ENCODE measurements at places on chromosomes 4 and X.

DNA sequence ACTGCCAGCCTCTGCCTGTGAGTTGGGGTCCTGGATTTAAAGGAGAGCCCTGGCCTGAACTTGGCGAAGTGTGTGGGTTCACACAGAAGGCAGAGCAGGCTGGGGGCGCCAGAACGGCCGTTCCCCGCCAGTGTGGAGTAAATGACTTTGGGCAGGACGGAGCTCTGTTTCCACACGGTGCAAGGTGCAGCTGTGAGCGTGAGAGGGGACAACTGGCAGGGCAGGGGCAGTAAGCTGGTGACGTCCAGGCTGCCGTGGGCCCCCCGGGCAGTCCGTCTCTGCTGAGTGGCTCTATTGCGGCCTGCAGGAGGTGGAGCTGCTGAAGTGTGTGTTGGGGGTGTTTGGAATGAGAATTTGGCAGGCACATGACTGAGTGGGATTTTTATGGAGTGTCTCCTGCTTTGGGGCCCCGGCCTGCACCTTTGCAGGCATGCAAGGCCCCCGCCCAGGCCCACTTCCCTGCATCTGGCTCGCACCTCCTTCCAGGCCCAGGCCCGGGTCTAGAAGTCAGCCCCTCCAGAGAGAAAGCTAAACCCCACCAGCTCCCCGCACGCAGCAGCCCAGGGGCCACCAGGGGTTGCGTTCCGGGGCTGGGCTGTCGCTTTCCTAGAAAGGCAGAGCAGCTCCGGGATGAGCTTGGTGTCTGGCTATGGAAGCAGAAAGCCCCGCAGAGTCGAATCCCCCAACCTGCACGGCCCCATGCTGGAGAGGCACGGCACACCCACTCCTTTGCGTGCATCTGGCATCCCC lies 62.2 kb upstream of the GRPEL1 start:
- no peak for DNase-seq

DNA sequence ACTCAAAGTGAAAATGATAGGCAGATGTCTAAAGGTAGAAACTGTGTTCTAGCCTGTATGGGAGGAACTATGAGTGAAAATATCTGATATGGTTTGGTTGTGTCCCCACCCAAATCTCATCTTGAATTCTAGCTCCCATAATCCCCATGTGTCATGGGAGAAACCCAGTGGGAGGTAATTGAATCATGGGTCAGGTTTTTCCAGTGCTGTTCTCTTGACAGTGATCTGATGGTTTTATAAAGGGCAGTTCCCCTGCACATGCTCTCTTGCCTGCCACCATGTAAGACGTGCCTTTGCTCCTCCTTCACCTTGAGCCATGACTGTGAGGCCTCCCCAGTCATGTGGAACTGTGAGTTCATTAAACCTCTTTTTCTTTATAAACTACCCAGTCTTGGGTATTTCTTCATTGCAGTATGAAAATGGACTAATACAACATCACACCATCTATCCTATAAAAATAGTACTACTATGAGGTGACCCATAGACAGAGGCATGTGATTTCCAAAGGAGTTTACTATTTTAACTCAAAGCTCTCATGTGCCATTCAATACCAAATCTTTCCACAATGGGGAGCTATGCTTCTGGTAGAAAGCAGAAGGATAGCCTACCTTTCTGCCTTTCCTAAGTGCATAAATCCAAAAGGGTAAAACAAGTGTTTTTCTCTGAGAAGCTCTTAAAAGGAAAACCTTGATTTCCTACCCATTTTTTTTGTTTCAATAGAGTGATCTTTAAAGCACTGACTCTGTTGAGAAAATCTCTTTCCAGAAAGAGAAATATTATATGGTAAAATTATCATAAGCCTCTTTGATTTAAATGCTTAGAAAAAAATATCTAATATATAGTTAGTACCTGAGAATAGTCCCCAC lies 38.8 kb downstream of the SEC31A start:
- DNase-seq, result peak; percentile 20

DNA sequence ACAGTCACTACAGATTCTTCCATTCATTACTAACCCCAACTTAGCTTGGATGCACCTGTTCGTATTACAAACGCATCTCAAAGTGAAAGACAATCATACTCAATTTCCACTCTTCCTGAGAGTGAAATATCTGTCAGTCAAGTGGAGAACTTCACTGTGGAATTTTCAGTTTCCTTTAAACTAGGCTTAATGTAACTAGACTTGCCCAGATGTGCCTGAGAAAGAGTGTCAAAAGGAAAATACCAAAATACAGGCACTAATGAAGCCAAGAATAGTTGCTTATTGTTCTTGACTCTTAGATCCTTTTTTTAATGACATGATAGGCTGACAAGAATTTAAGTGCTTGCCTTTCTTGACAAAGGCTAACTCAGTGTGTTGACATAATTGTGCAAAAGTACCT lies 72.4 kb upstream of the NR3C2 start:
- no peak for DNase-seq

DNA sequence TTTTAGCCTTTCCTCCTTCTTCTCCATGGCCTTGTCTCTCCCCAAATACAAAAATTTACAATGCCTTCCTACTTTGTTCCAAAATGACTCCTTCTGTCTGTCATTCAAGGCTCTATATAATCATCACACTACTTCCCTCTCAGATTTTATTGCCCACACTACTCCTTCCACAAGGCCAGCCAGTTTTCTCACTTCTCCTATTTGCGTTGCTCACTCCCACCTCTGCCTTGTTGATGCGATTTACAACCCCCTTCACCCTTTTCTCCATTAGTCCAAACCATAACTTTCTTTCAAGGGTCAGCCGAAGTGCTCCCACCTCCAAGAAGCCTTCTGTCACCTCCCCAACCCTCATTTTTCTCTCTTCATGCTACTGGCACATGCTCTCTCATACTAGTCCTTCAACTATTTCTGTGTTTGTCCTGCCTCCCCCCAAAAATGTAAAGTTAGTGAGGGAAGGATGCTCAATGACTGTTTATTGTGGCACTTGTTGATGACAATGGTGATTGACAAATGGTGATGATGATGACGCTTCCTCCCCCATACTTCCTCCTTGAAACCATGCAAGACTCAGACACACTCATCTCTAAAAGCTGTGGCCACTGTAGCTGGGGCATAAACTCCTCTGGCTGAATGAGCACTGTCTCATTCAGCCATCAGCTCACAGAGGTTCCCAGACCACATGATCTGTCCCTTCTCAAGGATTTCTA lies 2.7 kb upstream of the XKRX start:
- no peak for DNase-seq

DNA sequence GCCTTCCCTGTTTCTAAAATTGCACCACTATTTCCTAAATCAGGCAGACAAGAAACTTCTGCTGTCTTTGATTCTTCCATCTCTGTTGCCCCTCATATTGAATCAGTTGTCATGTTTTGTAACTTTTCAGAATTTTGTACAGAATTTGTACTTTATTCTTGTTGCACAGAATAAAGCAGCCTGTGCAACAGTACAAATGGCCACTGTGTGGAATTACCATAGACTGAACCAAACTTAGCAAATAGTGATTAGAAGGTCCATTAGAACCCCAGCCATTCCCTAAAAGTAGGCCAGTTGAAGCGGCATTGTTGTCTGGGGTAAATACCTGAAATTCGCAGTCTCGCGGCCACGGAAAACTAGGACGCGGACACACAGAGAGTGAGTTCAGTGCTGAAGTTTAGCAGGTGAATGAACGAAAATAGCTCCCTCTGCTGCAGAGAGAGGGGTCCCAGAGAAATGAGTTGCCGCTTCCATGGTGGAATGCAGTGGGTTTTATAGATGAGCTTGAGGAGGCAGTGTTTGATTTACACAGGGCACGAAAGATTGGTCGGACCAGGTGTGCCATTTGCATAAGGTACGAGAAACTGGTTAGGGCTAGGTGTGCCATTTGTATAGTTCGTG lies 71.8 kb downstream of the C4orf33 start:
- no peak for DNase-seq

DNA sequence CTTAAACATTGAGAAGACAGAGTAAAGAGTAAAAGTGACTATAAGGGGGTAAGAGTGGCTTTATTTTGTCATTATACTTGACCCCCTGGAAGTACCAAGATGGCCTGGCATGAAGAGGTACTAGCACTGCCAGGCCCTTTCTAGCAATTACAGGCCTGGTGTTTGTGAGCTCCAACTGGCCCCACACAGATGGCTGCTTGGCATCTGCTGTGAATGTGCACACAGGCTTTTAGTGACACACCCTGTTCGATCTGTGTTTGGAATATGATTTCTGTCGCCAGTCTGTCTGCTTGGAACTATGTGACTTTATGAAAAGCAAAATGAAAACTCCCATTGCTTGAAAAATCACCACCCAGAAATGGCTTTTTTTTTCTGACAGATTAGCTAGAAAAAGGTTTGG lies 123.3 kb downstream of the CLCN4 start:
- DNase-seq, result peak; percentile 19

- DNase-seq, result no peak
These were observed 192.6 kb downstream of the FRMPD4 start for GRCh38 chrX:12330841-12331240.

- no peak for DNase-seq
These were observed 31.8 kb downstream of the ARSD start for GRCh38 chrX:2897311-2897689.

DNA sequence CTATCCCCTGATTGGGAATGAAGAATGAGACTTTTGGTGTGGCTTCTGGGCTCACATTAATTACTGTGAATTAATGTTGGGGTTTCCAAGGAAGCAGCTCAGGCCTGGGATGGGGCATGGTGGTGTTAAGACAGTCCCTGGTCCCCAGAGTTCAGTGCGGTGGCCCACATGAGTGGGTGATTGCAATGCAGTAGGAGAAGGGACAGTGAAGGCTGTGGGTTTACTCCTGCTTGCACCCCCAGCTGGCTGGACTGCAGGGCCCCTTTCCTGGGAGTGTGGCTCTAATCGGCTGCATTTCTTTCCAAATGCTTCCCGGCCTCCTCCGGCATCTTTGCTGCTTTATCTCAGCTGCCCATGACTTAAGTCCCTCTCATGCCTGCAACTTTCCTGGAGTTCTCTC lies 28.2 kb upstream of the GPR78 start:
- no peak for DNase-seq

- DNase-seq, result no peak
These were observed 28.6 kb downstream of the RNF175 start for GRCh38 chr4:153731239-153731638.

GRCh38 chr4:26787461-26788340 lies 72.9 kb upstream of the STIM2 start:
- DNase-seq, result no peak

- no peak for DNase-seq
These were observed 983.7 kb upstream of the LCORL start for GRCh38 chr4:19005211-19005610.

DNA sequence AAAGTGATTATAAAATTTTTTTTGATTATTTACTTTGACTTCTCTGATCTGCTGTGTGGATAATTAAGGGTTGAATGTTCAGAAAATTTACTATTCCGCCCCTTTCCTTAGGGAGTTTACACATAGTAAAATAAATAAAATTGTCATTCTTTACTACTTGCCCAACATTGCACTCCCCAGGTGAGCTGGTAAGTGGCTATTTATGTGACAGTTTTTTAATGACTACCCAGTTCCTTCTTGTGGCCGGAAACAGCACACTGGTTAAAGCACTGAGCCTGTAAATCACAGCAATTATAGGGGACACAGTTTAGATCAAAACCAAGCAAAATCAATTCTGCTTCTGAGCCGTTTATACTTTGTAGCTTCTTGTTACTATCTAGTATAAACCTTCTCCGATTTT lies 158.1 kb downstream of the FHIP1A start:
- DNase-seq, result no peak

DNA sequence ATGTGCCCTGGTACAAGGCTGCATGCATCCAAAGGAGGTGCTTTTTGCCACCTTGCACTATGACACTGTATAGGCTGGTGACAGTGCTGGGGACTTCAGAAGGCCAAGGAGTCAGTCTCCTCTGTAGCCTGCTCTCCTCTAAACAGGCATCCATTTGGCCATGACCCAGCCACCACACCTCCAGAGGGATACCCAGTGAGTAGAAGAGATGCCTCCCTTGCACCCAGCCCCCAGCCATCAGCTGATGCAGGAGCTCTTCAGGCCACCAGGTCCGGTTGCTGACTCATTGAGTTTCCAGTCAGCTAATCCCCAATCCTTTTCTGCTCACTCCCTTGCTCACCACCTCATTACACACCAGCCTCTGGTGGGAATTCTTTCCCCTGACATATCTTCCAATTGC lies 99.8 kb downstream of the PJA1 start:
- DNase-seq, result no peak

DNA sequence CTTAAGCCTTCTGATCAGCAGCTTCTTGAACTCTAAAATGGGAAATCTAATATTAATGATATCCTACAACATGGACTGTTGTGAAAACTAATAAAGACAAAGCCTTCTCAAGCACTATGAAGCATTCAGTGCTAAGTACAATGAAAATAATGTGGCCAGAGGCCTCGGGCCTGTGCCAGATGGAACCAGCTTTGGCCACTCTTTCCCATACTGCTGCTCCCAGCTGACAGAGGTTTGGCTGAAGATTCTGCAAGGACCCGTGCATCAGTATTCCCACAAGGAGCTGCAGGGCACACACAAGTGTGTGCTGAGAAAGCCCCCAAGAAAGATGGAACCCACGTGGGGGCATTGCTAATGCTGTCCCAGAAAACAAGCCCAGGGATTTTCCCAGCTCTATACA lies 60.5 kb upstream of the RPL34 start:
- DNase-seq, result no peak

DNA sequence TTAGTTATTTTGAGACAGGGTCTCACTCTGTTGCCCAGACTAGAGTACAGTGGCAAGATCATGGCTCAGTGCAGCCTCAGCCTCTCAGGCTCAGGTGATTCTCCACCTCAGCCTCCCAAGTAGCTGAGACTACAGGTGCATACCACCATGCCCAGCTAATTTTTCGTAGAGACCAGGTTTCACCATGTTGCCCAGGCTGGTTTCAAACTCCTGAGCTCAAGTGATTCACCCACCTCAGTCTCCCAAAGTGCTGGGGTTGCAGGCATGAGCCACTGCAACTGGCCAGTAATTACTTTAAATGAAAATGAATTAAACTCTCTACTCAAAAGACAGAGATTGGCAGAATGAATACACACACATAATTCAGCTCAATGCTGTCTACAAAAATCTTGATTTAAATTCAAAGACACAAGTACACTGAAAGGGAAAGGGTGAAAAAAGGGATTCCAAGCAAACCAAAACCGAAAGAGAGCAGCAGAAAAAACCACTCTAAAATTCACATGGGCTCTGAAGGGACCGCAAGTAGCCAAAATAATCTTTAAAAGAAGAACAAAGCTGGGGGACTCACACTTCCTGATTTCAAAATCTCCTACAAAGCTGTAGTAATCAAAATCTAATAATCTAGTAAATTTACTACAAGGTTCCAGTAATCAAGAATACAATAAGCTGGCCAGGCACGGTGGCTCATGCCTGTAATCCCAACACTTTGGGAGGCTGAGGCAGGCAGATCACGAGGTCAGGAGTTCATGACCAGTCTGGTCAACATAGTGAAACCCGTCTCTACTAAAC lies 11.8 kb upstream of the SPON2 start:
- DNase-seq, result no peak

DNA sequence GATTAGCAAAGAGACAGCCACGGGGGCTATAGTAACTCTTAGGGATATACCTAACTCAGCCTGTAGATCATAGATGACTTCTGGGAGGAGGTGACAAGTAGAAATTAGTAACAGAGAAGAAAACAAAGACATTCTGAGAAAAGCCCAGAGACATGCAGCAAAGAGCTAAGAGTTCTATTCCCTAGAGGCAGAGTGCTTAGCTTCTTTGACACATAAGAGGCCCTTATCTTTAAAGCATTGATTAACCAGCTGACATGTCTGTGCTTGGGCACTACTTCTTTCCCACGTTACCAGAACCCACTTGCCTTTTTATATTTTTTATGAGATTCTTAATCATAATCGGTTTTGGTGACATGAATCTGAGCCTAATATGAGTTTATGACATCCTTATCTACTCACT lies 179.5 kb downstream of the GABRB1 start:
- DNase-seq, result no peak

GRCh38 chr4:159341522-159341921 lies 238.6 kb downstream of the RAPGEF2 start:
- DNase-seq, result no peak
